ENCODE measurements at places on chromosomes 4 and X. TPM values are rescaled to one million over a fixed set of nuclear protein-coding genes. Genes with fewer than 3 reads are reported as not detected.

GRCh38 chrX:24643116-24643515 lies 4.0 kb downstream of the PCYT1B start:
- DNase-seq = no peak

Gene BEX5
- total RNA-seq = not detected

DNA sequence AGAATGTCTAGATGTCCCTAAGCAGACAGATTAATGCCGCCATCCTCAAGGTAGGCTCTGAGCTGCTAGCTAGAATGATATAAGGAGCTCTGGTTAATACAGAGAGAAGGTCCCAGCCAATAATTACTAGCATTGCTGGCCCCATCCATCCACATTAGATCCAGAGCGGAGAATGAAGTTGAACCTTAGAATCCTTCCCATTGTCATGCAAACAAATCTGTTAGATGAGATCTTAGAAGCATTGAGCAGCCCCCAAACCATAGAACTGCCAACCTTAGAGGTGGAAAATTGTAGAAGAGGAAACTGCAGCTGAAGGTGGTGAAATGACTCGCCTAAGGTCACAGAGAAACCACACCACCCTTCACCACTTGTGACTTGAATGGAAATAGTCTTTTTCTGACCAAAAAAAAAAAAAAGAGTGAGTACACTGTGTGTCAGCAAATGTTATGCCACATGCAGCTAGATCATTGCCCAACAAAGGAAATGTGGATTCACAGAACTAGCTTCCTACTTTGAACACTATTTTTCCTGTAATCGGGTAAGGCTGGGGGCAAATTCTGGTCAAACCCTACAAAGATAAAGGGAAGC lies 162.1 kb downstream of the SMIM20 start:
- DNase-seq = peak; percentile 5

Gene PWWP3B
- under 0.01 TPM for total RNA-seq

Gene SRPX
- total RNA-seq = 99.4 TPM

GRCh38 chrX:53265771-53266574 lies 15.4 kb downstream of the IQSEC2 start:
- no peak for DNase-seq

- no peak for DNase-seq
Observed at GRCh38 chrX:136196691-136197155, 49.4 kb downstream of the FHL1 start.

All from lung microvascular endothelial cell (primary cell).